NCI-H510A (cell line): ENCODE measurements at places on chromosomes 13 and 19.

DNA sequence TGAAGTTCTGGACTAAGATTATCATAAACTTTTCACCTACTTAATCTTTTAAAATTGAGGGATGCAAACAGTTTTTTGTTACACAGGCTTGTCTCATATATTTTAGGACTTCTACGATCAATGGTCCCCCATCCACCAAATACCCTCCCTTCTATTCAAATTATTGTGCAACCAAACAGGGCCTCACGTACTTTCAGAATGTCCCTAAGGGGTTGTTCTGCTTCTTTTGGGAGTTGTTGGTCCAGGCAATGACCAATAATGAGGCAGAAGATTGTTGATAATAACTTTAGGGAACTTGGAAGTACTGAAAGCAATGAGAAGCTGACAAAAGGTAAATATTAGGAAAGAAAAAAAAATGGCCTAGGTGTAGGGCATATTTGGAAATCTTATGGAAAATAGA is 2.9 kb downstream of the DNAJC15 start:
- no peak for DNase-seq

GRCh38 chr13:112066624-112067004 is 335 bp upstream of the SOX1 start:
- no peak for DNase-seq

DNA sequence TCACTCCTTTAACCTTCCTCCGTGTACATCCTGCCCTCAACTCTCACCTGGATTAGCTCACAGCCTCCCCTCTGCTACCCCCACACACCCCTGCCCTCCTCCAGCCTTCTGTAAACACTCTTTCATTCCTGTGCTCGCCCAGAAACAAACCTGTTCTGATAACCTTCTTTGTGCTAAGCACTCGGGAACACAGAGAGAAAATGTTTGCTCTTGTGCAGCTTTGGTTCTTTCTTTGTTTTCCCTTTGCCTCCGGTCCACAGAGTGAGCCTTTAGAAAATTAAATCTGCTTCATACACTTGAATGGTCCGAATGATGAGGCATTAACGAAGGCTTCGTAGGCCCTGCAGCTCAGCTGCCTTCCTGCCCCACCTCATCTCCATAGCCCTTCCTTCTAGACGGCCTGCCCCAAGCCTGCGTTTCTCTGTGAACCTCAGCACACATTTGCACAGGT is 6.6 kb upstream of the ZDHHC20 start:
- no peak for DNase-seq

DNA sequence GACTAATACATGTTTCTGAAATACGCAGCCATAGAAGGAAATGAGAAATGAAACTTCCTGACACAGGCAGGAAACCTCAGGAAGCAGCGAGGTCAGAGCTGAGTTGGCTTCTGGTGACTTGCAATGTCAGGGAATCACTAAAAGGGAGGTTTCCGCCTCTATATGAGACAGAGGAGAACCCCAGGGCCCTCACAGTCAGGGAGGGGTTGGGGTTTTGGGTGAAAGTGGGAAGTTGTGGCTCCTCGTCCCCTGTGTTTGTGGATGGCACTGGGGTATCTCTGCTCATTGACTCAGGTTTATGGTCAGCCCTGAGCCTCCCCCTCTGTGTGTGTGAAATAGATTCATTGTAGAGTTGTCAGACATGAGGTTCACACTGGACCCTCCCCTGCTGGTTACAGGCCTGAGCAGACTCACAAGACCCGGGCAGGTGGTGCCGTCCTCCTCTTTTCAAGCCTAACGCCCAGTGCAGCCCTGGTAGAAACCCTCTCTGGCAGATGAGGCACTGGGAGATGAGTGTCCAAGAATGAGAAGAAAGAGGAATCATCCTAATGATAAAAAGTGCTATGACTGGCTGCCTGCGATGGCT is 5.5 kb upstream of the LILRA6 start:
- no peak for DNase-seq

- DNase-seq, result no peak
These were observed 2.1 kb downstream of the PLEKHF1 start for GRCh38 chr19:29667387-29667783.

DNA sequence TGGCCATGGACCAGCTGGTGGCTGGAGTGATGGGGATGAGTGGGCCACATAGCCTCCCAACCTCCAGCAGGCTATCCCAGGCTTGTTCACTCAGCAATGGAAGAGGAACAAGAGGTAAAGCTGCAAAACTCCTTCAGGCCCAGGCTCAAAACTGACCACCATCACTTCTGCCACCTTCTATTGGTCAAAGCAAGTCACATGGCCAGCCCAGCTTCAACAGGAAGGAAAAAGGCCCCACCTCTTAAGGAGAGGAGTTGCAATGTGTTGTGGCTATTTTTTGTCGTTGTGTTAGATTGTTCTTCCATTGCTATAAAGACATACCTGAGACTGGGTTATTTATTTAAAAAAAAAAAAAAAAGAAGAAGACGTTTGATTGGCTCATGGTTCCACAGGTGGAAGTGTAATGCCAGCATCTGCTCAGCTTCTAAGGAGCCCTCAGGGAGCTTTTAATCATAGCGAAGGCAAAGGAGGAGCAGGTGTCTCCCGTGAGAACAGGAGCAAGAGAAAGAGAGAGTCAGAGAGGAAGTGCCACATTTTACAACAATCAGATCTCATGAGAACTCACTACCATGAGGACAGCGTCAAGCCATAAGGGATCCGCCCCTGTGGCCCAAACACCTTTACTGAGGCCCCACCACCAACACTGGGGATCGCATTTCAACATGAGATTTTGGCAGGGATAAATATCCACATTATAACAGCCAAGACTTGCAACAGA is 5.4 kb downstream of the IGSF23 start:
- DNase-seq, result no peak

DNA sequence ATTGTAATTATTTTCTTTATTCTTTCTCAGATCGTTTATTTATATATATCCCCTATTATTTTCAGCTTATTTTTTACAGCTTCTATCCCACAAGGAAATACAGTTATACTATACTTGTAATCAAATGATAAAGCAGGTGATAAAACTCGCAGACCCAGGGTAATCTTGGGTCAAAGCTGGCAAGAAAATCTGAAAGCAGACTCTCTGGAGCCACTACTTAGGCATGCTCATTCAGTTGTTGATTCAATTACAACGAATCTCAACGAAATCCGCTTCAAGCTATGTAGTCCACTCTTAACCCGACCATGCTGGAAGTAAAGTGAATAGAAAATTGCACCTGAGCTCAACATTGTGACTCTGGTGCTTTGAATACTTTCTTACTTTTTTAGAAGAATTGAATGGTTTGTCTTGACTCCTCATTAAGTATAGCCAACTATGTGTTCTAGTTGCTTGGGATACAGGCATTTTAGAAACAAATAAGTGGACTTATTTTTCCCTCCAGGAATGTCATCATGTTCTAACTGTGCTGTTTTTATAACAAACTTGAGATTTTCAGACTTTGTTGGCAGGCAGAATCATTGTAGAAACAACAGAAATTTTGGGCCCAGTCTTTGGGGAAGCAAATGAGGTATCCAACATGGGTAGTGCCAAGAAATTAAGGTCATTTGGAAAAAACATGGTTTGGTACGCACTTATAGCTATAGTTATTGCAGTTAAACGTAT is 21.4 kb downstream of the ESD start:
- no peak for DNase-seq

- no peak for DNase-seq
These were observed 25.9 kb downstream of the GRIN2D start for GRCh38 chr19:48419158-48419920.

DNA sequence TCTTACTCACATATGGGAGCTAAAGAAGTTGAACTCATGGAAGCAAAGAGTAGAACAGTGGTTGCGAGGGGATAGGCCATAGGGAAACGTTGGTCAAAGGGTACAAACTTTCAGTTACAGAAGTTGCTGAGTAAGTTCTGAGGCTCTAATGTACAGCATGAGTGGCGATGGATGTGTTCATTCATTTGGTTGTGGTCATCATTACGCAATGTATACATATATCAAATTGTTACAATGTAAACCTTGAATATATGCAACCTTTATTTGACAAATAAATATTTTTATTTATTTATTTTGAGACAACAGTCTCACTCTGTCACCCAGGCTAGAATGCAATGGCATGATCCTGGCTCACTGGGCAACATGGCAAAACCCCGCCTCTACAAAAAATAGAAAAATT is 38.7 kb downstream of the ZIC5 start:
- no peak for DNase-seq
